ENCODE measurements at places on chromosomes 1 and 21.

DNA sequence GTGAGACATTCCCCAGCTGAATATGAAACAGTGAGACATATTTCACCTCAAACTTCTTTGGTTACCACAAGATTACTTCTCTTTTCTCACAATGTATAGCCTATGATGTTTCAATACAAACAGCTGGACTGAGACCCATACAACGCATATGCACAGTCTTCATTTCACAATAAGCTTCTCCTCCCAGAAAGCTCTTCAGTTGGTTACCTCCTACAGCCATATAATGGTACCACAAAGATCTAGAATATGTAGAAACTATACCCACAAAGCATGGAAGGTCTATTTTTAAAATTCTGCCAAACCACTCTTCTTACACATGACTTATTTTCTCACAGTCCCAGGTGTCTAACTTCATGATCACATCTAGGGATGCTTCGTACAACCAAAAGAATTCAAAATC, 70.8 kb downstream of the JAK1 start:
- DNase-seq: no peak

- no peak for DNase-seq
Observed at GRCh38 chr21:27526451-27526850, 559.6 kb upstream of the ADAMTS5 start.

DNA sequence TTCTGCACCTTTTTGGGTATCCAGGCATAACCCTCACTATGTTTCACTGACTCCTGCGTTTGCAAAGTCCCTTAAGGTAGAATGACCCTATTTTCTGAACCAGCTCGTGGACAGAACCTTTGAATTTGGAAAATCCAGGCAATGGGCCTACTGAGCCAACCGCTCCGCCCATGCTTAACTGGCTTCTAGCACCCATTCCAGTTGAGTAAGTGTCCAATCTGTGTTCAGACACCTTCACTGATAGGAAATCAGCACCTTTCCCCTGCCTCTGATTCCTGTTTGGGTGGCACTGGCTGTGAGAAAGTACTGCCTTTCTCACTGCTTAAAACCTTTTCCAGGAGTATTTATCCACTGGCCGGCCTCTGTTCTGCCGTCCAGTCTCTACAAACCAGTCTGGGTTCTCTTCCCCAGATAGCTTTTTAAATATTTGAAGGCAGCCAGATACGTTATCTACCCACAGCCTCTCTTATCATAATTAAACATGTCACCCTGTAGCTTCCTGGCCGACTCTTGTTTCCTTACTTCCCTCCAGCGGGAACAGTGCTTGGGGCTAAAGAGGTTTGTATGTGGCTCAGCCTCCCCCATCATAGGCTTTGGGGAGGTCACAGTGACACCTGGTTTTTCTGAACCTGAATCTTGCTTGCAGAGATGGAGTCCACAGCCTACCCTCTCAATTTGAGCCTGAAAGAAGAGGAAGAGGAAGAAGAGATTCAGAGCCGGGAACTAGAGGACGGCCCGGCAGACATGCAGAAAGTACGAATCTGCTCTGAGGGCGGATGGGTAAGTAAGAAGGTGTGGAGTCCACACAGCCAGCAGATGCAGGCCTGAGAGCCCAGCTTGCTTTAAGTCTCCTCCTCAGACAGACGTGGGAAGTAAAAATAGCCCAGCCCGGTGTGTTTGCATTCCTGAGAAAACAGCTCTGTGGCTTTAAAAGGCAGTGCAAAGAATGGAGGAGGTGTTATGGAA, 1.3 kb downstream of the POGK start:
- no peak for DNase-seq

DNA sequence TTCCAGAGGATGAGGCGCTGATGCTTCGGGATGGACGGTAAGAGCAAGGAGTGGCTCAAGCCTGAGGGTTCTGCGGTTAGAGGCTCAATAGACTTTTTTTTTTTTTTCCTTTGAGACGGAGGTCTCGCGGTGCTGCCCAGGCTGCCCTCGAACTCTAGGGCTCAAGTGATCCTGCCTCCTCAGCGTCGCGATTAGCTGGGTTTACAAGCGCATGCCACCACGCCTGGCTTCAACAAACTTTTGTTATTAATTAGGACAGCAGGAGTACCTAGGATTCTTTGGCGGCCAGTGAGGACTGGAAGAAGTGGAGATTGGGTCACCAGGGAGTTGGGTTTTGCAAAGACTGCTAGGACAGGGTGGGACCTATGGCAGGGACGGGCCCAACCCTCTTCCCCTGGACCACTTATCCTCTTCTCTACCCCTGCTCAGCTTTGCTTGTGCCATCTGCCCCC, 587 bp downstream of the SCNM1 start:
- DNase-seq: no peak

- no peak for DNase-seq
Observed at GRCh38 chr1:200906491-200906890, 11.8 kb downstream of the INAVA start.

DNA sequence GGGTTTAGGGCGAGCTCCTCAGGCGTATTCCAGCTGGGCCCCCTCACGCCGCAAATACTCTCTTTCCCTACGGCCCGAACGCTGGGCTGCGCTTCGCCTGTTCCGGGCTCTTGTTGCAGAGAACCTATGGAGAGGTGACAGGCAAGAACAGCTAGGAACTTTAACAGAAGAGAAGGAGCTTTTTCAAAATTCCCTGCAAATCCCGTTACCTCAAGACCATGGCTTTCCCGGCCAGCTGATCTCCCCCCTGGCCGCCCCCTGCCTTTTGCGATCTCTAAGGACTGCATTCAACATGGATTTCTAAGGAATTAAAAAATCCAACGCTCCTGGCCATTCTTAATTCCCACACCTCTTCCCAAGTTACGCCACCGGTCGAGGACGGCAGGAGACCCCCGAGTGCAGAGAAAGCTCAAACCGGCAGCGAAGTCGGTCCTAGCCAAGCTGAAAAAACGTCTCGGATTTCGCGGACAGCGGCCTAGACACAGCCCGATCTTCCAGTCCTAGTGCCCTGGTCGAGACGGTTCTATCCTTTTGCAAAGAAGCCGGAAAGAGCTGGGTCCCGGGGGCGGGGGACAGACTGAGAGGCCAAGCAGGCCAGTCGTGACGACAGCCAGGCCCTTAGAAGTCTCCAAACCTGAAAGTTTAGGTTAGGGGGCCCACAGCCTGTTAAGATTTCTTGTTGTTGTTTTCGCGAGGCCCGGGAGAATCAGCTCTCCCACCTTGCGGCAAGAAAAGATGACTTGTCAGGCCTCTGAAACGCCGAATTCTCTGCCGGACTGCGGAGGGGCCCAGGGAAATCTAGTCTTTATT, 1.1 kb upstream of the TBX15 start:
- no peak for DNase-seq

- DNase-seq: no peak
Observed at GRCh38 chr1:171292799-171293198, 21.2 kb upstream of the FMO4 start.

GRCh38 chr1:175273376-175274031, 80.9 kb upstream of the KIAA0040 start:
- DNase-seq: no peak

DNA sequence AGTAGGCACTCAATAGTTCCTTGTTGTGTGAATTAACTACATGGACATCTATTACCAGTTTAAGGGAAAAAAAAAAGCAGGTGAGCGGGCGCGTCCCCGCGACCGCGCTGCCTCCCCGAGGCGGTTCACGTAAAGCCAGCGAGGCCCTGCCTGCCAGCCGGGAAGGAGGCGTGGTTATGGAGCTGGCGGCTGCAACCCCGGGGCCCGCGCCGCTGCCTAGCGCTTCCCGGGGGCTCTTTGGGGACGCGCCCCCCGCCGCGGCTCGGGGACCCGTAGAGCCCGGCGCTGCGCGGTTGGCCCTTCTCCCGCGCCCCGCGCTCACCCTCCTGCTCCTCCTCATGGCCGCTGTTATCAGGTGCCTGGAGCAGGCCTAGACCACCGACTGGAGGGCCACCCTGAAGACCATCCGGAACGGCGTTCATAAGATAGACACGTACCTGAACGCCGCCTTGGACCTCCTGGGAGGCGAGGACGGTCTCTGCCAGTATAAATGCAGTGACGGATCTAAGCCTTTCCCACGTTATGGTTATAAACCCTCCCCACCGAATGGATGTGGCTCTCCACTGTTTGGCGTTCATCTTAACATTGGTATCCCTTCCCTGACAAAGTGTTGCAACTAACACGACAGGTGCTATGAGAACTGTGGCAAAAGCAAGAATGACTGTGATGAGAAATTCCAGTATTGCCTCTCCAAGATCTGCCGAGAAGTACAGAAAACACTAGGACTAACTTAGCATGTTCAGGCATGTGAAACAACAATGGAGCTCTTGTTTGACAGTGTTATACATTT, 2.6 kb upstream of the CC2D1B start:
- peak; percentile 43 for DNase-seq

GRCh38 chr1:224457782-224458144, 23.2 kb upstream of the WDR26 start:
- no peak for DNase-seq

DNA sequence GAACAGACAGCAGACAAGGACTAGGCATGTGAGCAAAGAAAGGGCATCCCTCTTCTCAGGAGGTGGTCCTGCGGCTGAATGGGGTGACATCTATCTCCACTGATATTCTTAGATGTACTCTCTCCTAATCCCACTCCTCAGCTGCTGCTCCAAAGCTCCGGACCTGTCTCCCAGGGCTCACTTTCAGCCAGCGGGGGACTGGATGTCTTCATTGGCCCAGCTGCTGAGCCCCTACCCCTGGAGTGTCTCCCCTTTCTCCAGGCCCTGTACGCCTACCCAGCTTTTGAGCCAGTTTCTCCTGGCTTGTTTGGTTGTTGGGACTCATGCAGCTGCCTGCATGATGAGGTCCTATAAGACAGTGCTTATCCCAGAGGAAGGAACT, 28.8 kb upstream of the CSF1 start:
- DNase-seq: no peak
